ENCODE measurements at places on chromosomes 2 and 18.

GRCh38 chr2:232647261-232647660, 13.9 kb downstream of the EFHD1 start:
- no peak for DNase-seq

DNA sequence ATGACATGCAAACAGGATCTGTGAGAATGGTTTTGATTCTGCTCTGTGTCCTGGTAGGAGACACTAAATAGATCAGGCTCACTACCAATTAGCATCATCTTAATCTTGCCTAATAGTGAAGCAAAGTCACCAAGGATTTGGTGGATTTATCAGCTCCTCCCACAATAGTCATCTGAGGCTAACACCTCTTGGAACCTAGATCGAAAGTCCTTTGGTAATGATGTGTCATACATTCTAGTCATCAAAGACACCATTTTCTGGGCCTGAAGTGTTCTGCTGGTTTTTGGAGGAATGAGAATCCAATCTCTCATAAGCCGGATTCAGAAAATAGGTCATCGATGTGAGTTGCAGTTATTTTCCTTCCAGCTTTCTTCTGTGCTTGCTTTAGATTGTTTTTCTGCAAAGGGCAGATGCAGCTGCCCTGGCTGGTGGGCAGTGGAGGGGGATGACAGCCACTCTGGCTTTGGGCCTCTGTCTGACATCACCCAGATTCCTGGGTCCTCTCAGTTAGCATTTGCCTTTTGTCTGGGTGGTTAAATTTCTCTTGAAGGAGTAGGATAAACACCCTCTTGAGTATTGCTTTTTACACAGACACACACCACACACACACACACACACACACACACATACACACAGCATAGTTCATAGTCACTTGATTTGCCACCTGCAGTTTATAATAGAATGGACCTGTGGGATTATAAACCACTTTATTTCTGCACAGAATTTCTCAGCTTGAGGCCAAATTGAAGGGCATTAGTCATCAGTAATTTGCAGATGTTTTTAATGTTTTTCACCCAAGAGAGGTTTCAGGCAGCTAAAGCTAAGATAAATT, at the start of gene MYO3B:
MYO3B (plus strand) TSS at position 198 of the 832 bp plus-strand sequence; CDS start at position 339, 141 bp downstream.
- no peak for DNase-seq

- DNase-seq, result no peak
Observed at GRCh38 chr2:181474222-181474881, 17.2 kb downstream of the ITGA4 start.

DNA sequence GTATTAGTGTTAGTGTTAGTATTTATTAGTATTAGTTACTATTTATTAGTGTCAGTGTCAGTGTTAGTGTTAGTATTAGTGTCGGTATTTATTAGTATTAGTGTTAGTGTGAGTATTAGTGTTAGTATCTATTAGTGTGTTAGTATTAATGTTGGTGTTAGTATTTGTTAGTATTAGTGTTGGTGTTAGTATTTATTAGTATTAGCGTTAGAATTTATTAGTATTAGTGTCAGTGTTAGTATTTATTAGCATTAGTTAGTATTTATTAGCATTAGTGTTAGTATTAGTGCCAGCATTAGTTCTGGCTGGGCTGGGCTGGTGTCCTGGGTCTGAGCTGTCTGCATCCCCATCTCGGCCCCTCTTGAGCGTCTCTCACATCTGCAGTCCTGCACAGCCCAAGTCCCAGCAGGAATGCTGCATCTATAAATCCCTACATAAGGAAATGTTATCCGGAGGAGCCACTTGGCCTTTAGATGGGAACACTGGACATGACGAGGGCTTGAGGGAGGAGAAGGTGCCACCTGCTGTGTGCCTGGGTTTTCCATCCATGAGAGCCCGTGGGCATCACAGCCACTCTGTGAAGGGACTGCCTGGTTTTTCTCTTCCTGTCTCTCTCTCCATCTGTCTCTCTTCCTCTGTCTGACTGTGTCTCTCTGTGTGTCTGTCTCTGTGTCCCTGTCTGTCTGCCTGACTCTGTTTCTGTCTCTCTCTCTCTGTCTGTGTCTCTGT, 33.6 kb downstream of the TWIST2 start:
- no peak for DNase-seq

- DNase-seq, result no peak
Observed at GRCh38 chr18:58495634-58496033, 133.3 kb downstream of the ALPK2 start.

DNA sequence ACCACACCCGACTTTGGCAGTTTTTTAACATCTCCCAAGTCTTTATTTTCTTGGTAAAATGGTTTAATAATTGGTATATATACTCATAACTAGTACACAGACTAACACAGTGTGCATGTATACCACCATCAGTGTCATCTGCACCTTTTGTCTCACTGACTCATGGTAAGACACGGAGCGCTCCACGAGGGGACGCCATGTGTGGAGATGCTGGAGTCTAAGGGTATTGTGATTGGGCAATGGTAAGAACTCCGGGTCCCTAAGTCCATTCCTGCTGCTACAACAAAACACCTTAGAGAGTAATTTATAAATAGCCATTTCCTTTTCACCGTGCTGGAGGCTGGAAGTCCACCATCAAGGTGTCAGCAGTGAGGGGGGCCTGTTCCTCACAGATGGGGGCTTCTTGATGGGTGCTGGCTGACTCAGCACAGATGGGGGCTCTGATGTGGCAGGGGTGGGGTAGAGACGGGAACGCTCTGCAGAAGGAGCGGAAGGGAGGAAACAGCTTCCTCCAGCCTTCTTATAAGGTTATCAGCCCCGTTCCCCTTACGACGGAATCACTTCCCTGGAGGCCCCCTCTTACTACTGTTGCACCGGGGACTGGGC, 42.0 kb upstream of the EDAR start:
- DNase-seq, result no peak

- DNase-seq, result no peak
Observed at GRCh38 chr2:211930331-211930730, 608.3 kb downstream of the ERBB4 start.

DNA sequence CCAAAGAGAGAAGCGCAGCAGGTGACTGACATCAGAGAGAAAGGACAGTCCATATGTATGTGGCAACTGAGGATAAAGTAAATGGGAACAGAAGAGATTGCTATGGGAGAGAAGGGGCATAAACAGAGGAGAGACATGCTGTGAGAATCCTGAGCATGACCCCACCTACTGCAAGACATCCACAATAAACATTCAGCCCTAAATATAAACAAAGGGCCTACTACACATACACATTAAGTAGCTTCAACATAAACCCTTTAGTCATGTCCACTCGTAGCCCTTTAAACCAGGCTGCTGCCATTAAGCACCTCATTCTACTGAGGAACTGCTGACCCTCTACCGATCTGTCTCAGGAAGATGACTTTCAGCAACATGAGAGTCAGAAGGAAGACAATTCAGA, 32.9 kb downstream of the CCBE1 start:
- DNase-seq, result no peak

DNA sequence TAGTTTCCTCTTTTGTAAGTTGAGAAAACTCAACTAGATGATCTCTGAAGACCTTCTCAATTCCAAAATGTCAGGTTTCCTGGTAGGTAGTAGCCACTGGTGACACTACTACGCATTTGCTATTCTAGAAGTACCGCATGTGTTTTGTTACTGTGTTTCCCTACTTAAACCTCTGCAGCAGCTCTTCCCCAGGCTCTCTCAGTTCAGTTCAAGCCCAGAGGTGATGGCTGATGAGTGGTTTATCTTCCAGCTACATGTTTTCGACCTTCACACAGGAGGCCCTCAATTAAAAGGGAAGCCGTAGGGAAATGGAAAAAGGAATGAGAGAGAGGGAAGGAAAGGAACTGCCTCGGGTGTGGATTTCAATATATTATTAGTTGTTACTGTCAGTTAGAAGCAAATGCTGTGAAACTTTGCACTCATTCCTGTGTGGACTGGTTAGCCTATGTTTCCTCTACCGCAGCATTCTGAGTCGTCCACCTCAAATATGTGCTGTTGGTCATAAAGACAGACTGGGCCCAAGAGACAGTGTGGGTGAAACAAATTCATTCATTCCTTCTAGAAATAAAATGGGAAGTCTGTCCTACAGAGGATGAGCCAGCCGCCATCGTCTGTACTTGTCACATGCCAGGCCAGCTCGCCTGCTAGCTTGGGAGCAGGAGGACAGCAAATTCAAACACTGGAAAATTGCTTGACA, 455.2 kb upstream of the RAB12 start:
- no peak for DNase-seq
